ENCODE measurements at places on chromosomes 1 and 21.

- no peak for DNase-seq
Observed at GRCh38 chr1:215345766-215346165, 221.3 kb upstream of the KCTD3 start.

GRCh38 chr1:37105911-37106310, 71.6 kb upstream of the GRIK3 start:
- no peak for DNase-seq

- no peak for DNase-seq
Observed at GRCh38 chr1:48673332-48674105, 103.2 kb downstream of the BEND5 start.

- no peak for DNase-seq
Observed at GRCh38 chr1:227273557-227273956, 44.7 kb downstream of the CDC42BPA start.

DNA sequence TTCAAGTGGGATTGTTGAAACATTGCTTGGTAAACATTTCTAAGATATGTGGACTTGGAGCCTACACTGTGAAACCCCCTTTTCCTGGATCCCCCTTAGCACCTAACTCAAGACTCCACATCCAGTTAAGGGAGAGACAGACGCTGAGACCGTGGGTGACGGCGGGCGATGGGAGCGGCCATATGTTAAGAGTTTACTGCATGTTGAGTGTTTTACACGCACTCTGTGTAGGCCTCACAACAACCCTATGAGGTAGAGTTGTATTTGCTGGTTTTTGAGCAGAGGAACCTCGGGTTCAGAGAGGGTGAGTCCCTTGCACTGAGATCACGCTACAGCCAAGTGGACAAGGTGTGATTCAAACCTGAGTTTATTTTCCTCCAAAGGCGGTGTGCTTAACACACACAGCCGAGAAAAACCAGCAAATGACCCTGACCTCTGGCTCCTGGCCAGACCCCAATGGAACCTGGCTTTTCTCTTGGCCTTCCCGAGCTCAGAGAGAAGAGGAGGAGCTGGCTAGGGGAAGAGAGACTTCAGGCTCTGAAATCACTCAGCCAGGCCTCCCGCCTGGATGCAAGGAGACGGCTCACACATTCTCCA, 46.9 kb upstream of the GOLT1A start:
- DNase-seq = no peak

DNA sequence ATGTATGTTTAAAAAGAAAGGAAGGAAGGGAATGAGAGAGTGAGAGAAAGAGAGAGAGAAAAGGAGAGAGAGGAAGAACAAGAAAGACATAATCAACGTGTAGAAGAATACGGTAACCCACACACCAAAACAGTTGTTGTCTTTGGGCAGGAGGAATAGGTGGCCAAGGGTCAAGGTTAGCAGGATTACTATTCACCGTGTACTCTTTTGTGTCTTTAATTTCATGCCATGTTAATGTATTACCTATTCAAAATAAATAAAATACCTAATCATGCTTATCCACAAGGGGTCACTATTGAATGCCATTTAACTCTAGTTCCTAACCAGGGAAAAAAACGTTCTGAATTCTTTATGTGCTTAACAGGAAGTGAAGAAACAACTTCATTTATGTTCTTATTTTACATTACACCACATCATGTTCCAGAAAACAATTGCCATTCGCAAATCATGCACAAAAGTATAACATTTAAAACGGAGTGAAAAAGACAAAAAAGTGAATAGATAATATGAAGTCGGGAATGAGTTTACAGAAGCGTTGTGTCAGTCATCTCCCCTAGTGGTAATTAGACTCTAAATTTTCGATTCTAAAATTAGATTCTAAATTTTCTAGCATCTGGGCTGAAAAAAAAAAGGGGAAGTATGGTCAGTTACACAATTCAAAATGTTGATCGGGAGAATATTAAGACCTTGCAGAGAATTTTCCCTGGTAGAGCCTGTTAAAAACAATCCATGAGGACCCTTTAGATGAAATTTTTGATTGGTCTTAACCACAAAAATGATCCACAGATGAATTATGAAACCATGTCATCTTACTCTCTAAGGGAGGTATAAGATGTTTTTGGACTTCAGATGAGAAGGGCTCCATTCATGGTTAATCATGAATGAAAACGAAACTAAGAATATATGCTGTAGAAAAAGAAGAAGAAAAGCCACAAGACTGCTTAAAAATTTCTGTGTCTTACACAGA, 700 bp upstream of the KMO start:
- no peak for DNase-seq

GRCh38 chr1:24415910-24416665, 486 bp downstream of the NIPAL3 start:
- no peak for DNase-seq

DNA sequence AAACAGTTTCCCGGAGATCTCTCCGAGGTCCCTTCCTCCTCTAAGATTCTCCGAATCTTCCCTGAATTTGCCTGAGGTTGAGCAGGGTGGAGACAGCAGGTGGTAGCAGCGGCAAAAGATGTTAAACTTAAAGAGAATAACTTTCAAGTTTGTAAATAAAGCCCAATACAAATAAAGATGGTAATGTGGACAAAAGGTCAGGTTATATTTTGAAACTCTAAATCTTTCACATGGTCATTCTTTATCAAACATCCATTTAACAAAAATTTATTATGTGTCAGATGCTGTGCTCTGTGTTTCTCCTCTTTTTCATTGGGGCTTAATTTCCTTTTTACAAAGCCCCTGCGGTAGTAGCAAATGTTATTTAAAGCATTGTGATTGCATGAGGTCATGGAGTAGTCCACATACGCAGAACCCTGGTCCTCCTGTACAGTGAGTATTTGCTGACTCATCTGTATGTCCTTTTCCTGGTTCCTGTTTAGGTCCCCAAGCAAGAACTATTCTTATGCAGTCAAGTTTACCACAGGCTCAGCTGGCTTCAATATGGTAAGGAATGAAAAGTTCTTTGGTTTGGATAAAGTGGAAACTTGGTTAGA, 119.2 kb downstream of the ITSN1 start:
- peak; percentile 29 for DNase-seq

DNA sequence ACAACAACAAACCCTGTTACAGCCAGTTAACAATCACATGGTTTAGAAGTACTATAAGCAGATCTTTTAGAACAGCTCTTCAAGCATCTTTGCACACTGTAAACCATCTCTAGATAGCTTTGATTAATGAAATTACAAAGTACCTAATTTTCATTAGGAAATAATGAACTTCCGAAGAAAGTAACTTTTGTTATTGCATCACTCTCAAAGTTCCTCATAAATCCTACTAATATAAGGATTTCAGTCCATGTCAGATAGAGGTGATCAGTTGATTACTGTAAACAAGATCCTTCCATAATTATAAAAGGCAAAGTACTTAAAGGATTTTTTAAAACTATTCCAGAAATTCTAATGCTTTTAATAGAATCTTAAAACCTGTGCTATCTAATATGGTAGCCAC, 58.2 kb downstream of the FAF1 start:
- no peak for DNase-seq

- DNase-seq = no peak
Observed at GRCh38 chr1:32045772-32046171, 27.0 kb upstream of the TMEM39B start.
